ENCODE measurements at places on chromosomes 16 and 17. TPM values are rescaled to one million over a fixed set of nuclear protein-coding genes. Genes with fewer than 3 reads are reported as not detected.

Gene TBX21
- 0.45 TPM for total RNA-seq

Gene KRT36
- total RNA-seq = not detected

Gene HOXB9
- total RNA-seq = 0.09 TPM

DNA sequence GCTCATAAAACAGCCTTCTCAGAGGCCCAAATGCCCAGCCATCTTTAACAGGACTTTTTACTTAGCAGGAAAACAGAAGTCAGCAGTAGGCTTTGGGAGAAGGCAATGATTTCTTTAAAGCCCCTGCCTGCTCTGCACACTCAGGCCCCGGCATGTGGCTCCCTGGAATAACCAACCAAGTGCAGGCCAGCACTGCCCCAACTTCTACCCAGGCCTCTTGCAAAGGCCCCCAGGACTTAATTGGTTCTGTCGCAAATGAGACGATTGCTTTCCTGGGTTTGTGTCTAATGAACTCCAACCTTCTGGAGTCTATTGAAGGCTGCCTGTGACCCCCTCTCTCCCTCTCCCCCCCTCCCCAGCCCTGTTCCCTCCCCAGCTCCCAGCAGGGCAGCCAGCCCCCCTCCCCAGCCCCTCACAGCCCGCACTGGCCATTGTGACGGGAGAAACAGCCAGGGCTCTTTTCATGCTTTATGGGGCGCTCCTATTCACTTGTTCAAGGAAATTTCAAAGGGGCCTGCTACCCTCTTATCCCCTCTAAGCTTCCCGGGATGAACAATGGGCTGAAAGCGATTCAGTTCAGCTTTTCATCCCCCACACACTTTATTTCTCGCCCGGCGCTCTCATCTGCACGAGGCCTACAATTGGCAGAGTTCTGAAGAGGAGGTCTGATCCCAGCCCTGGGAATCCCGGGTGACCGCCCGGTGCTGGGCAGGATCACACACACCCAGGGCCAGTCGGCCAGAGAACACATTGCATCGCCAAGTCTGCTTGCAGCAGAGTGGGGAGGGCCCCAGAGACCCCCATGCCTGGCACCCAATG, 15.5 kb downstream of the AXIN2 start:
- no peak for DNase-seq

GRCh38 chr16:68384288-68385161, 63.8 kb downstream of the SMPD3 start:
- DNase-seq = no peak

DNA sequence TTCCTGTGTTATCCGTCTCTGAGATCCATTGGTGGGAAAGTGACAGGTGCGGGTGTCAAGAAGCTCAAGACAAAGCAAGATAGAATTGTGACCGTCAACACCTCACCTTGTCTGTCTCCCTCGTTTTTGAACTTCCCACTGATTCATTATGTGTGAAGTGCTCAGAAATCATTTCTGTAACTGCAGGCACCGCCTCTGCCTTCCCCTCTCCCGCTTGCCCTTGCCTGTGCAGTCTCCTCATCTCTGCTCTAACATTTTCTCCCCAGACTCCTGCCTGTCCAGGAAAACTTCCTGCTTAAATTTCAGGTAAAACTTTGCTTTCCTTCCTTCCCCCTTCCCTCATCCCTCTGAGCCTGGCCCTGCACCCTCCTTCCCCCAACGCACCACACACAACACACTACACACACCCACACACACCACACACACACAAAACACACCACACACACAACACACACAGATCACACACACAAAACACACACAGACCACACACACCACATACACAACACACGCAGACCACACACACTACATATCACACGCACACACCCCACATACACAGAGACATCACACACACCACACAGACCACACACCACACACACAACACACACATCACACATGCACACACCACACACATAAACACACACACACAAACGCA, 25.7 kb downstream of the CALB2 start:
- no peak for DNase-seq

GRCh38 chr17:8001976-8002720, at the start of gene GUCY2D:
Gene GUCY2D (plus strand): TSS chr17:8002615. CDS start chr17:8003048, 433 bp downstream.
- no peak for DNase-seq

DNA sequence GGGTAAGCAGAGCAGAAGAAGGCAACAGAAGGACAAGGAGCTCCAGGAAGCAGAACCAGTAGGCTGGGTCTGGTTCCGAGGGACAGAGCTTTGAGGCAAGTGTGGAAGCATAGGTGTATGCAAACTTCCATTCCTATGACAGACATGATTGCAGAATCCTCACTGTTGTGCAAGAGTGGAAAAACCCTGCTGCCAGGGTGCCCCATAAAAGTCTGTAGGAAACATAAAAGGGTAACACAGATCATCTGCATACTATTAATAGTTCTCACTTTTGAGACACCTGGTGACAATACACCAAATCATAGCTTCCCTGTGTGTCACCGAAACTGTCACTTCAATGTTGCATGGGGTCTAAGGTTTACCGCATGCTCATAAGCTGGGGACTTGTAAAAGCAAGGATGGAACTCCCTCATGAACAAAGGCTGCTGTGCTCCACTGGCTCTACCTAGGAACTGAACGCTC, 39.7 kb downstream of the ARHGAP17 start:
- no peak for DNase-seq

DNA sequence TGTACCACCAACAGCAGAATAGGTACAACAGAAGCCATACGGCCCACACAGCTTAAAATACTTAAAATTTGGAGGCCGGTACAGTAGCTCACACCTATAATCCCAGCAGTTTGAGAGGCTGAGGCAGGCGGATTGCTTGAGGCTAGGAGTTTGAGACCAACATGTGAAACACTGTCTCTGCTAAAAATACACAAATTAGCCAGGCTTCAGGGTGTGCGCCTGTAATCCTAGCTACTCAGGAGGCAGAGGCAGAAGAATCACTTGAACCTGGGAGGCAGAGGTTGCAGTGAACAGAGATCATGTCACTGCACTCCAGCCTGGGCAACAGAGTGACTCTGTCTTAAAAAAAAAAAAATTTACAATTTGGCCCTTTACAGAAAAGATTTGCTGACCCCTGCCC, 17.0 kb downstream of the GFOD2 start:
- no peak for DNase-seq

DNA sequence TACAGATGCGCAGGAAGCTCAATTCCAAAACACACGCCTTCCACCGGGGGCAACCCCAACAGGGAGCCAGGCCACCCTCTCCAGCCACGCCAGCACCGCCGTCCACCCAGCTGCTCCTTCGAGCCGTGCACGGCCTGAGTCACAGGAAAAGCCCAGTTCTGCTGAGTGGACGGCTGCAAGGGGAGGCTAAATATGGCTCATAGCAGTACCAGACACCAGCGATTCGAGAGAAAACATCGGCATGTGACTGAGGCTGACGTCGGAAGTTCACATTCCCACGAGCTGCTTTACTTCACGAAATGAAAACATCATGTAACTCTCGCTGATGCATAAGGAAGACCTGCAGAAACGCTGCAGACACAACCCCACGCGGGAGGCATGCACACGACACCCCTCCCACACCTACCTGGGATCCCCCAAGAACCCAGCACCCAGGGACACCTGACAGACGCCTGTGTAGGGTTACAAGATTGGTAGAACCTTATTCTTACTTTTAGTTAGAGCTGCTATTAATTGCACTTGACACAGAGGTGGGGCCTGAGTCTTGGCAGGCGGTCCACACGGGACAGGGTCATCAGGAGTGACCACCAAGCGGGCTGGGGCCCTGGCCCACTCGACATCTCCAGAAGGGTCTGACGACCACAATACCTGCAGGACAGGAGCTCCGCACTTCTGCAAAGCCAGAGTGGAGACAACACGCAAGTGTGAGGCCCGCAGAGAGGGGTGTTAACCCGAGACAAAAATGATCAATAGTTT, 116.8 kb downstream of the ANKRD11 start:
- DNase-seq = no peak

GRCh38 chr16:13896543-13897182, 23.3 kb upstream of the ERCC4 start:
- no peak for DNase-seq

- DNase-seq = no peak
These were observed 37.8 kb downstream of the MEAK7 start for GRCh38 chr16:84466692-84467091.

DNA sequence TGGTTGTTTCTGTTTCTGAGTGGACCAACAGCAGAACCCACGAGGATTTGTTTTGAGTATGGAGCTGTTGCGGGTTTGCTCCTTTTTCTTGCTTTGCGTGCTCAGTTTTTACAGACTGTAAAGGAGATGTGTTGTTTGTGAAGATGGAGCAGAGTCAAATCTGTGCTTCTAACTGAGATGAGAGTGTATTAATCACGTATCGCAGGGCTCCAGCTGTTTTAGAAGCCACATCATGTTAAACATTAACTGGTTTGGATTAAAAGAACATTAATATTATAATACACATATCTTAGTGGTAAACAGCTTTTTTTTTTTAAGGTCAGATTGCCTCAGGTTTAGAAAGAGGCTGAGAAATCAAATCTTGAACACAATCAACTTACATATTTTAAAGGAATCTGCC, 69.4 kb downstream of the YPEL2 start:
- no peak for DNase-seq

- DNase-seq = no peak
These were observed 303.0 kb downstream of the SEC14L1 start for GRCh38 chr17:77443748-77444260.
